ENCODE measurements at places on chromosomes 16 and 17. TPM values are rescaled to one million over a fixed set of nuclear protein-coding genes. Genes with fewer than 3 reads are reported as not detected.

- peaks cover 18% of the 10 kb centered on the region for H3K4me1 ChIP-seq
- H3K27me3 ChIP-seq: no peaks in the 10 kb centered on the region
- no peak overlapping the region for H3K4me3 ChIP-seq
- no peak overlapping the region for H3K27ac ChIP-seq
- H3K36me3 ChIP-seq: no peaks in the 10 kb centered on the region
- no peak for DNase-seq
Measured at GRCh38 chr17:68314916-68315535, 23.7 kb downstream of the ARSG start.

The SLFN14 gene
- total RNA-seq: not detected

- H3K27me3 ChIP-seq: no peaks in the 10 kb centered on the region
- H3K4me3 ChIP-seq: no peak overlapping the region
- H3K36me3 ChIP-seq: no peaks in the 10 kb centered on the region
- no peak for DNase-seq
- no peaks in the 10 kb centered on the region for H3K4me1 ChIP-seq
Measured at GRCh38 chr16:47127541-47127940, 16.2 kb downstream of the NETO2 start.

The TMEM98 gene
- 10.1 TPM for total RNA-seq
